Activated T-cell treated with anti-CD3 and anti-CD28 coated beads, Interleukin-2, amount 50 U/mL, for 4 hours (primary cell): ENCODE measurements at places on chromosomes 3 and 15.

DNA sequence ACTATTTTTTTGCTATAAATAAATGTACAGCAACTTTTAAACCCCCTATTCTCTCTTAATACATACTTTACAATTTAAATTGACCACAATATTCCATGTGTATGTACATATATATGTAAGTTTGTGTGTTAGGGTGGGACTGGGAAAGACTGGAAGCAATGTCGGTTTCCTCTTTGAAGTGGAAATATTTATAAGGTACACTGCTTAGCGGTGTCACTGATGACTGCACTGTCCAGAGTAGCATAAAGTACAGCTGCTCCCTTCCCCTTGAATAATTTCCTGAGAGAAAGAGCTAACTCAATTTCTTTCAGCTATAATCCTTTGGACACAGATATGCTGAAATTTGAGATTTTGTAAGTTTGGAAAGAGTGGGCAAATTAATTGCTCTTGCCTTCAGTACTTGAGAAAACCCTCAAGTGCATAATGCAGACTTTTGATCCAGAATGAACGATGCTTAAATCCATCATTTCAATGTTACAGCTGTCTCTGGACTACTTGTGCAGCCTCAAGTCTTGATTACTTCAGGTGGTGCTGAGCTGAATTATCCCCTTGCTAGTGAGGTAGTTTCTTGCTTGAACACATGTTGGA is 267.0 kb upstream of the CFAP20DC start:
- DNase-seq, result no peak

GRCh38 chr3:58345457-58345856 is 12.8 kb downstream of the PXK start:
- DNase-seq, result no peak

DNA sequence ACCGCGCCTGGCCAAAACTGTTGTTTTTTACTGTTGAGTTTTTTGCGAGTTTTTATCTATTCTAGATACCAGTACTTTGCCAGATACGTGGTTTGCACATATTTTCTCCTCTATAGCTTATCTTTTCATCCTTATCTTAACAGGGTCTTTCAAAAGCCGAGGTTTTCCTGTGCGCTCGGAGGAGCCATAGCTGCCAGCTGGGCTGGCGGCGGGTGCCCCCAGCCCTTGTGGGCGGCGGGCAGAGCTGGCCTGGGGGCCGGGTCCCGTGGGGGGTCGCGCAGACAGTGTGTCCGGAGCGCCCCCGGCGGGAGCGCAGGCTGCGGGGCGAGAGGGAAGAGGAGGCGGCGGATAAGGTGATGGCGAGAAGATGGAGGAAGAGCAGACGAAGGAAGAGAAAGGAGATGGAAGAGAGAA is 11.1 kb upstream of the EIF4A2 start:
- DNase-seq, result no peak

DNA sequence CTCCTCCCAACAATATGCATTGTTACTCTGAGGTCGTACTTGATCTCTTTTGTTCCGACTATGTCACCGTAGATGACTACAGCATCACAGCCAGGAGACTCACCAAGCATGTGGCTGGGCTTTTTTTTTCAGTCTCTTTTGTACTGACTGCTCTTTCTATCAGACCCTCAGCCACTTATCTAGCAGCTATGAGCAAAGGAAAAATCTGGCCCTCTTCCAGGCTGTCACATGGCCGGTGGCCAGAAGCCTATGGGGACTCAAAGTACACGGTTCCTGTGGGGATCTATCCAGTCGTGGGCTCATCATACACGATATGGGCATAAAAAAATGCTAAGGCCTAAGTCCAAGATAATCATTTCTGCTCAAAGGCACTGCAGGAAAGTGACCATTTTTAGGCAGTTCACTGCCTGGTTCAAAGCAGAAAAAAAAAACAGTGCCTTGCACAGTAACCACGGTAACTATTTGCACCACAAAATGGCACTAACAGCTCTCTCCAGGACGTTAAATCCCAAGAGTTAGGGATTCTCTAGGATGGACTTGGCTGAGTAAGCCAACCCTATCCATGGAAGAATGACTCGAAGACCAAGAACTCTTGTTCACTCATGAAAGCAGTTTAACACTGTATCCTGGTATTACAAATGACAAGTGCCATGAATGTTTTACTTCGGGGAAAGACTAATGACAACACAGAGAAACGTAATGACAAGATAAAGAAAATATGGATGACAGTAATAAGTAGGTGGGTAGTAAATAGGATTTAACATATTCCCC is 50.3 kb downstream of the SHQ1 start:
- no peak for DNase-seq

DNA sequence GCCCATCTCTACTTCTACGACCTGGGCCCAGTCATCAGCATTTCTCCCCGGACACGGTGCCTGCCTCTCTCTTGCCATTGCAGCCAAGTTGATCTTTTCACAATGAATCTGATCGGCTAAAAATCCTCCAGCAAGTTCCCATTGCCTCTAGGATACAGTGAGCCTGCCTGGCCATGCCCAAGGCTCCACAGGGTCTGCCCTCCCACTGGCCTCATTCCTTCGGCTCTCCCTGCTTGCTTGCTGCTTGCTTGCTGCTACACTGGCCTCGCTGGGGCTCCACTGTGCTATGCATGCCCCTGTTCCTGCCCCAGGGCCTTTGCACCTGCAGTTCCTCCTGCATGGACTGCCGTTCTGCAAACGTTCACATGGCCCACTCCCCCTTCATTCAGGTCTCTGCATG is 2.0 kb downstream of the ABTB1 start:
- no peak for DNase-seq

DNA sequence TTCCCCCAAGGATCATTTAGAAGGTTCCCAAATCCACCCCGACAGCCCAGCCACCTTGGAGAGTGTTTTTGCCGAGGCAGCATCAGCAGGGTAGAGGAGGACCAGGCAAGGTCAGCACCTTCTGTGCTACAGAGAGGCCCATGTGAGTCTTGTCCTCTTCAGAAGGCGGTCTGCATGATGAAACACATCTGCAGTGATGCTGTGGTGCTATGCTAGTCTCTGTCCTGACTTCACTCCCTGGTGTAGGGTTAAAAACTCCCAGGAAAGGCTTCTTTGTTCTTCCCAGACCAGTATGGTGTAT is 87.9 kb downstream of the ITPR1 start:
- no peak for DNase-seq

- no peak for DNase-seq
Observed at GRCh38 chr3:169980055-169980454, 13.4 kb downstream of the SEC62 start.

DNA sequence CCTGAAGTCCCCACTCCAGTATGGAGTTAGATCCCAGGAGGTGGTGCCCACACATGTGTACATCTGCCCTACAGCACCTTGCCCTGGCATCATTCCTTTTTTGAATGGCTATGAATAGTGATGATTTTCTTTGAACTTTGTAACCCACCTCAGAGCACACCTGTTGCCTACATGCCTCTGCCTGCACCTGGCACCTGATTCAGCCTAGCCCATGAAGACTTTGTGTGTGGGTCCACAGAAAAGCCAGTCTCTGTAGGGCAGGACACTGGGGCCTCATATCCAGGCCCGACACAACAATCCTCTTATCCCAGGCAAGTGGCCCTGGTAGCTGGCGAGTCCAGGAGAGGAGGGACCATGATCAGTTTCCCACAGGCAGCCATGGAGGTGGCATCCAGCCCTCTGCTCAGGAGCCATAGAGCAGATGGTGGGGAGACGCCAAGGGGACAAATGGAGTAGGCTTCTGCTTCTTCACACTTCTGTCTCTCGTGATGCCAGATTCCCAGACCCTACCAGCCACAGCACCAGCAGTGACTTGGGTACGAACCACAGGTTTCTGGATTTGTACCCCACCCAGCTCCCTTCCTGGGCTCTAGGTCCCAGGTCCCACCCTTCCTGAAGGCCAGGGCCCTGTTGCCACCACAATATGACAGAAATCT is 230.7 kb downstream of the UACA start:
- DNase-seq, result no peak

- DNase-seq, result no peak
Observed at GRCh38 chr3:114850898-114851297, 296.2 kb downstream of the ZBTB20 start.

- no peak for DNase-seq
Observed at GRCh38 chr3:159069091-159069490, 267.2 kb downstream of the MFSD1 start.

- no peak for DNase-seq
Observed at GRCh38 chr15:76183930-76184649, 124.3 kb downstream of the TMEM266 start.

DNA sequence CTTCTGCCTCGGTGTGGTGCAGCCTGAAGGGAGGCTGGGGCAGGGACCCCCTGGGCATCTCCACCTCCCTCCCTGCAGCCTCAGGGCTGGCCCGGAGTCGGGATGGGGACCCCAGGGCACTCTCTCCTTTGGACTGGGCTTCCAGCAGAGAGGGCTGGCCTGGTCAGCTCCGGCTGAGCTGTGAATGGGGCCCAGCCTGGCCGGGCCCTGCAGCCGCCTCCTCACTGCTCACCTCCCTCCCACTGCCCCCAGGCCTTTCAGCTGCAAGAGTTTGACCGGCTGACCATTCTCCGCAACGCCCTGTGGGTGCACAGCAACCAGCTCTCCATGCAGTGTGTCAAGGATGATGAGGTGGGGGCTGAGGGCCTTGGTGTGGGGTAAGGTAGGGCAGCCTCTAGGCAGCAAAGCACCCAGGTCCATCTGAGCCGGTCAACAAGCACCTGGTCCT is 36.0 kb downstream of the PSTPIP1 start:
- DNase-seq, result no peak

GRCh38 chr15:39512643-39513042 is 68.2 kb upstream of the THBS1 start:
- DNase-seq, result no peak

GRCh38 chr3:127209155-127209839 is 16.4 kb downstream of the PRR23E start:
- DNase-seq, result no peak

DNA sequence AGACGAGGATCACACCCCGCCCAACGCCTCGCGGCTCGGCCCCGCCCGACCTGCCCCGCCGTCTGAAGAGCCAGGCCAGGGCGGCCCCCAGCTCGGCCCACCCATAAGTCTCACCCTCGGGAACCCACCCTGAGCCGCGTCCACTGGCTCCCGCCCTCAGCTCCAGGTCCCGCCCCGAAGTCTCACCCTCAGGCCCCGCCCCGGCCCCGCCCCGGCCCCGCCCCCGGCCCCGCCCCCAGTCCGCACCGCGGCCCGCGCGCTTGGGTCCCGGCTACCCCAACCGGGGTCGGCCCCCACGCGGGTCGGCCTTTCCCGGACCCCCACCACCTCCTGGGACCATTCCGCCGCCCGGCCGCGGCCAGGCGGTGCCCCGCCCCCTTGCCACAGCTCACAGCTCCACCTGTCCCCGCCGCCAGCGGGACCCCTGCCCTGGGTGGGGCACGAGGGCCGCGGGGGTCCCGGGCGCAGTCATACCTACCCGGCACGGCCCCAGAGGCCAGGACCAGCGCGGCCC is 489 bp downstream of the CSPG5 start:
- DNase-seq, result peak; percentile 22

DNA sequence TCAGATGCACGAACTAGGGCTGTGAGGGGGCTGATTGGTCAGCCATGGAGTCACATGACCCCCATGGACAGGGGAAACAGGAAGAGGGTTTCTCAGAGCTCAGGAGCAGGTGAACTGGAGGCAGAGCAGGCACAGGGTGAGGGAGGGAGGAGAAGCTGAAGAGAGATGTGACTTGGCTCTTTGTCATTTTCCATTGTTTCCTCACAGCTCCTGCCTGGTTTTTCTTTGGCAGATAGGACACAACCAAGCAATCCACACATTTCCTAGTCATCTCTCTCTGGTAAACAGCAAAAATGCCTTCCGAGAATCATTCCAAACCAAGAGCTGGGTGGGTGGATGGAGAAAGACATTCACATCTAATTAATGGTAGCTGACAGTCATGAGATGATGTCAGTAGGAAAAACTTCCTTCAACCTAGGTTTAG is 43.4 kb upstream of the LMCD1 start:
- no peak for DNase-seq

- no peak for DNase-seq
Observed at GRCh38 chr15:62394079-62394478, 229.0 kb upstream of the C2CD4B start.
